Dermis blood vessel endothelial cell (primary cell): ENCODE measurements at places on chromosomes 1 and 21.
A peak's percentile ranks its signal among the peaks of the same experiment; 100 is the strongest.

- DNase-seq = no peak
Observed at GRCh38 chr21:39918558-39918957, 51.3 kb downstream of the PCP4 start.

- DNase-seq = peak; percentile 69
Observed at GRCh38 chr1:202283991-202284390, 57.7 kb downstream of the UBE2T start.

DNA sequence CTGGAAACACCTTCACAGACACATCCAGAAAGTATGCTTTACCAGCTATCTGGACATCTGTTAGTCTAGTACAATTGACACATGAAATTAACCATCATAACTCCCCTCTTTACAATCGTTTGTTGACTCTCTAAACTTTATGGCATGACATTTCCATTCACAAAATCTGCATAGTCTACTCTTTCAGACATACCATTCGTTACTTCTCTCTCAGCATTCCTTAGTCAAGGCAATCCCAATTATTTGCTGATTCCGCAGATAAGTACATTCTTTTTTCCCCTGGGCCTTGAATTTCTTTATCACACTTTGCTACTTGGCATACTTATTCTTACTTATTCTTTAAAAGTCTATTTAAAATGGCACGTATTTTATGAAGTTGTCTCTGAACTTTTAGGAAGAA, 15.1 kb upstream of the CRB1 start:
- DNase-seq = no peak

GRCh38 chr1:225470211-225471108, 42.6 kb upstream of the LBR start:
- DNase-seq = no peak

GRCh38 chr21:39527664-39528381, 76.1 kb downstream of the SH3BGR start:
- no peak for DNase-seq

DNA sequence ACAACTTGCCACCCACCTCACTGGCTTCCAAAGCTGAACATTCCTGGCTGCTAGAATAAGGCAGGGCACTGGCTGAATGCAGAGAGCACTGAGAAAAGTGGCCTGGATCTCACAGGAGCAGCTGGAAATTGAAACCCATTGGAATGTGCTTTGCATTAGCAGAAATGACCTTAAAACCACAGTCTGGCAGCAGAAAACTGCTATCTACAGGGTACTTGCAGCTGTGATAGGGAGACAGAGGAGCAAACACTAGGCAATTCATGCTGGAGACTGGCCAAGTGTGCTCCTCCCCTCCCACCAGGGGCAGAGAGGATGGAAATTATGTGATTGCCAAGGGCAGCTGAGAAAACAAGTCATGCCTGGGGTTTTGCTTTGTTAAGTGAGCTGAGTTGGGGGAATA, 47.2 kb downstream of the HSD3B1 start:
- DNase-seq = peak; percentile 59

DNA sequence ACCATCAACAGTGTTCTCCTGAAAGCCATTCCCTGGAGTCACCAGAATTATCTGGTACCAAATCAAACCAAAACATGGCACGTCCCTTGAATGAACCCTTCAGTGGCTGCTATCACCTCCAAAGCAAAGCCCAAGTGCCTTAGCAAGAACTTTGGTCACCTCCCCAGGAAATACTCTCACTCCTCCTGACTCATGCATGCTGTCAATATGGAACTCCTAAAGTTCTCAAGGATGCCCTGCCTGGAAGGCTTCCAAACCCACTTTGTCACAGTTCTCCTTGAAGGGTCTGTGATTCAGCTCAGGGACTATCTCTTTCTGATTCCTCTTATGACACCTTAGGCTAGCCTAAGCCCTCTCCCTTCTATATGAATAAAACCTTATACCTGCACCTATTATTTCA, 146.1 kb upstream of the RUNX1 start:
- DNase-seq = no peak

DNA sequence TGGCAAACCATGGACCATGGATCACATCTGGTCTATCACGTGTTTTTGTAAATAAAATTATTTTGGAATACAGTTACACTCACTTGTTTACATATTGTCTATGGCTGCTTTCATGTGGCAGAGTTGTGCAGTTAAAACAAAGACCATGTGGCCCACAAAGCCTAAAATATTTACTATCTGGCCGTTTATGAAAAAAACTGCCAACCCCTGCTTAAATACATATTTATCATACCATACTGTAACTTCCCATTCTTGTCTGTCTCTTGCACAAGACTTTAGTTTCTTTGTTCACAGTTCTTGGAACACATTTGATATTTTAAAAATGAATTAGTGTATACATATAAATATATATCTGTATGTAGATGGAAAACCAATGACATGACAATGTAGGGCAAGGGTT, 141.5 kb downstream of the PAPPA2 start:
- DNase-seq = no peak

- no peak for DNase-seq
Observed at GRCh38 chr1:212791261-212791675, 309 bp downstream of the NSL1 start.

GRCh38 chr1:244180256-244180655, 129.2 kb downstream of the ZBTB18 start:
- peak; percentile 58 for DNase-seq

GRCh38 chr1:236686815-236687160, 489 bp downstream of the ACTN2 start:
- no peak for DNase-seq

DNA sequence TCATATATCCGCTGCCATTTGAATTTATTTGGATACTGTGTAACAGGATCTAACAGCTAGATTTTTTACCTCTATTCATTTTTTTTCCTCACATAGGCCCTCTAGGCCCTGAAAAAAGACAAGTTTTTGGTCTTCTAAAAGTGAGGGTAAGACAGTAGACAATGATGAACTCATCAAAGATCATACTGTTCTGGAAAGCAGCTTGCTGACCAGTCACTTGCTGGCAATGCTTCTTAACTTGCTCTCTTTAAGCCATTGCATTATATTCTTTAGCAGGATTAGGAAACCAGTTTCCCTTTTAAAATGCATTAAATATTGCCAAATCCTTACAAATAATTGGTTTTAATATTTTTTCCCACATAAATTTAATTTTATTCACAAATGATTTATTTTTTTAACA, 65.5 kb downstream of the SYT14 start:
- no peak for DNase-seq

- DNase-seq = no peak
Observed at GRCh38 chr1:156437037-156437867, 63.3 kb downstream of the MEF2D start.

DNA sequence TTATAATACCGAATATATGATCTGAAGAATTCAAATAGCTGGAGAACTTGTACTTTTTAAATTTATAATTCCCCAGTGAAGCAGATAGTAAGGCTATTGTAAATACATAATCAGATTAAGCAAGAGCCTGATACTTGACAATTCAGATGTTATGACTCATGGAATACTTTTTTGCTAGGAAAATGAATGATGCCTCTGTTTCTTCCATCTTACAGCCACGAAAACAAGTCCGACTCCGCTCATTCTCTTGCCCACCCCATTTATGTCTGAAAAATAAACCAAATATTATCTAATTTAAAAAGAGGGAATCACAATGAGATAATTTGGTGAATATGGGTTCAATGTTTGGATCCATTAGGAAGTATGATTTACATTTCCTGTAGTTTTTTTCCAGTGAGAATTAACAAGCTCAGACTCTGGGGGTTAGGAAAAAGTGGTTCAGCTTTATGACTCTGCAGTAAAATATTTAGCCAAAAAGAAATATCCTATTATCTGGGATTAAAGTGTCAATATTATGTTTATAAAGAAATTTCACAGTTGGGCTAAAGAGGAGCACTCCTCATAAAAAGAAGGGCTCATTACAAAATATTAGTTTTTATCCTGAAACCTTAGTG, 50.4 kb upstream of the DAB1 start:
- no peak for DNase-seq

DNA sequence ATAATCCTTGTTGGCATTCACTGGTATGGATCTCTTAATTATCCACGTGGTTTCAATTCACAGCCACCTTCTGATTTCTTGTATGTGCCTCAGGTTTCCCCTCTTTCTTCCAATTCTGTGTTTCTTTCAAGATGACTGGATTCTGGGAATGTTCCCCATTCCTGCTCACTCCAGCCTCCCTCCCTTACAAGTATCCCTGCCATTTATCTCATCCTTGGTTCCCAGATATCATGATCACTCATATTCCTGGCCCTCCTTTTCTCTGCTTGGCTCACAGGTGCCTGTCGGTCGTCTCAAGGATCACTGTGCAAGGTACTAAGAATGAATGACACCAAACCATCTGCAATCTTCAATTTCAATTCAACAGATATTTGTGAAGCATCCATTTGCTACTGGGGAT, 279.2 kb downstream of the ASTN1 start:
- no peak for DNase-seq

DNA sequence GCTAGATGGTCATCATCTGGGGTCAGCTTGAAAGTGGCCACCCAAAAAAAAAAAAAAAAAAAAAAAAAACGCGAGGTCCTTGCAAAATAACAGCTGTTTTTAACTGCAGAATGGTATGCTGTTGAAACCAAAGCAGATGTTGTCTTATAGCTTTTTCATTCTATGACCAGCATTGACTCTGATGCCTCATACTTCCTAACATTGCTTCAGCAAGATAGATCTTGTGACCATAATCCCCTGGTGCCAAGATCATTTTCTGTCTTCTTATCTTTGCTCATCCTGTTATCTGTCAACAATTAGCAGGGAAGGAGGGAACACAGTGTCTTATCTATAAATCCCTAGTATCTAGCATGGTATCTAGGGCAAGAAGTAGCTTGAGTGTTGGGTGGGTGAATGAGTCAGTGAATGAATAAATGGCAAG, 181.5 kb downstream of the PLPP3 start:
- no peak for DNase-seq

GRCh38 chr1:60904099-60904851, 178.1 kb upstream of the NFIA start:
- no peak for DNase-seq
